ENCODE measurements at places on chromosomes 1 and 21.

GRCh38 chr1:27116697-27117096 is 38.2 kb downstream of the SLC9A1 start:
- DNase-seq = no peak

DNA sequence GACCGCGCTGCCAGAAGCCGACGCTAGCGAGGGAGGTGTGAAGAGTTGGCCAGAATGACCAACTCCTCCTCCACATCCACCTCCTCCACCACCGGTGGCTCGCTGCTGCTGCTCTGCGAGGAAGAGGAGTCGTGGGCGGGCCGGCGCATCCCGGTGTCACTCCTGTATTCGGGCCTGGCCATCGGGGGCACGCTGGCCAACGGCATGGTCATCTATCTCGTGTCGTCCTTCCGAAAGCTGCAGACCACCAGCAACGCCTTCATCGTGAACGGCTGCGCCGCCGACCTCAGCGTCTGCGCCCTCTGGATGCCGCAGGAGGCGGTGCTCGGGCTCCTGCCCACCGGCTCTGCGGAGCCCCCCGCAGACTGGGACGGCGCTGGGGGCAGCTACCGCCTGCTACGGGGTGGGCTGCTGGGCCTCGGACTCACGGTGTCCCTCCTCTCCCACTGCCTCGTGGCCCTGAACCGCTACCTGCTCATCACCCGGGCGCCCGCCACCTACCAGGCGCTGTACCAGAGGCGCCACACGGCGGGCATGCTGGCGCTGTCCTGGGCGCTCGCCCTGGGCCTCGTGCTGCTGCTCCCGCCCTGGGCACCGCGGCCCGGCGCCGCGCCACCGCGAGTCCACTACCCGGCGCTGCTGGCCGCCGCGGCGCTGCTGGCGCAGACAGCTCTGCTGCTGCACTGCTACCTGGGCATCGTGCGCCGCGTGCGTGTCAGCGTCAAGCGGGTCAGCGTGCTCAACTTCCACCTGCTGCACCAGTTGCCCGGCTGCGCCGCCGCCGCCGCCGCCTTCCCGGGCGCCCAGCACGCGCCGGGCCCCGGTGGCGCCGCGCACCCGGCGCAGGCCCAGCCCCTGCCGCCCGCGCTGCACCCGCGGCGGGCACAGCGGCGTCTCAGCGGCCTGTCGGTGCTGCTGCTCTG is 1.2 kb downstream of the GPR88 start:
- DNase-seq = no peak

DNA sequence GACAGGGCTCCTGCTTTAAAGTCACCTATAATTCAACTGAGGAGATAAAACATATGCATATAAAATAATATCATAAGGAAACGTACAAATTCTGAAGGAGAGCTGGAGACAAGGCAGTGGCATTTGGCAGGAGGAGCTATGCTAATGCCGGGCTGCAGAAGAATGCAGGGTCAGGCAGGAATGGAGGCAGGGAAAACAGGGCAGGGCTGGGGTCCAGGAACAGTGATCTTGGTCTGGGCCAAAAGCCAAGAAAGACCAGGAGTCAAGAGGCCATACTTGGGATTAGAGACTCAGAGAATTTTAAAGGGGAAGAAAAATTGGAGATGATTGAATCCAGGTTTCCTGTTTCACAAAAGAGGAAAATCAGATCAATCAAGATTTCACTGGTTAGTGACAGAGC is 20.0 kb upstream of the BRDT start:
- DNase-seq = no peak

DNA sequence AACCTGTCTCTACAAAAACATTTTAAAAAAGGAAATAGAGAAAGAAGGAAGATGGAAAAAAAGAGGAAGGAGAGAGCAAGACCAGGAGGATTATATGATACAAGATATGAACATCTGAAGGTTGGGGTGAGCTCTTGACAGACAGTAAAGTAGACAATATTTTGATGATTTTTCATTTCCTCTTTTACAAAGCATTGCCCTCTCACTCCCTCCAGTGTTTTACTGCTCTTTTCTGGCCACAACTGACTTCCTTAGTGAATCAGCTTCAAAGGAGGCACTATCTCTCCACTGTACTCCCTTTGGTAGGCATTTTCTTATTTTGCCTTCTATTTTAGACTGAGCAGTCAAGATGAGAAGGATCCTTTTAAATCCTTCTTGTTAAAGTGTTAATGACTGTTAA is 296.7 kb downstream of the KCTD3 start:
- no peak for DNase-seq

- DNase-seq = peak; percentile 33
Observed at GRCh38 chr1:99481391-99481996, 164.4 kb upstream of the PALMD start.

GRCh38 chr21:34364921-34365320 is 1.1 kb downstream of the KCNE2 start:
- DNase-seq = no peak

DNA sequence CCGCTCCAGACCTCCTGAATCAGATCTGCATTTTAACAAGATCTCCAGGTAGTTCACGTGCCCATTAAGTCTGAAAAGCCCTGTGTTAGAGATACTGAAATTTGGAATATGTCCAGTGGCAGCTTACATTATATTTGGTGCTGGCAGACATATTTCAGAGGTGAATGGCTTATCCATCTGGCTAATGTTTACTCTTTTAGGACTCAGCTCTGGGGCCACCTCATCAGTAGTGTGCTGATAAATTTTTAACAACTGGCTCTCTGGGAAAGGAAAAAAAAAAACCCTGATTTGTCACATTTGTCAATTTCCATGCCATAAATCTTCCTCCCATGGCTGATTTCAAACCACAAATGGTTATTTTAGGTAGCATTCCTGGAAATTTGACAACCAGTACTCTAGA is 25.3 kb upstream of the SYT6 start:
- no peak for DNase-seq

GRCh38 chr1:96036763-96037162 is 684.8 kb upstream of the PTBP2 start:
- no peak for DNase-seq

DNA sequence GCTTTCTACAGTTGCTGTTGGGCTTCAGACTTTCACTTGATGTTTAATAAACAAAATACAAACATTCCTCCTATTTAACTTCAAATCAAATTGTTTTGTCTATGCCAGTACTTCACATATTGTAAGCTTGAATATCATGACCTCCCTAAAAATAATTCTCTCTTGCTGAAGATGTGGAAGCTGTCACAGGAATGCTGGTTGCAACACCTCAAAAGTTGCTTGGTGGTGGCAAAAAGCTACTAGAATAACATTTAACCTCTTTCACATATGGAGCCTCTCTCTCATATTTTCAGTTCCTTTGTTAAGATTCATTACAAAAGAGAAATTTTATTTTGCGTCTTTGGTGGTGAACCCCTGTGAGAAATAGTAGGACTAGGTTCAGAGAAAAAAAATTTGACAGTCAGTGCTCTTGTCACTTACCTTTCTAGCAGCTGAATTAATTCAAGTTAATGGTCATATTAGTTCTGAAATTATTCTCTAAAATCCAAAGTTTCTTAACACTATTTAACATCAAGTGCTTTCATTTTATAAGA is 25.5 kb upstream of the F13B start:
- no peak for DNase-seq

GRCh38 chr1:70483342-70483741 is 72.3 kb downstream of the CTH start:
- DNase-seq = no peak

GRCh38 chr1:6825828-6826227 is 40.6 kb downstream of the CAMTA1 start:
- no peak for DNase-seq

DNA sequence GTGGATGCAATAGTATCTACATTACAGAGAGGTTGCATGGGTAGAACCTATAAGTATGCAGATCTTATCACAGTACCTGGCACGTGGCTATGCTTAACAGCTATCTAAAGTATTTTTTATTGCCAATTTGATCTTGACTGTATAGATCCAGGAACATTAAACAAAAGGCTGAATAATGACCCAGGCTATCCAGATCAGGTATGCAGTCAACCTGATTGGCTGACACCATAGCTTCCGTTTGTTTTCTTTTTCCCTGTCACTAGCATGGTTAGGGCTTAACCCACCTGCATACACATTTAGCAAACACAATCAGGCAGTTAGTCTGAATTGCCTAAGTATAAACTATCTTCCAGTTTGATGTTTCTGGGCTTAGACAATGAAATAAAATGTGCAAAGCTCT is 264.9 kb upstream of the PLXNA2 start:
- DNase-seq = no peak

- DNase-seq = no peak
Observed at GRCh38 chr1:79040424-79041082, 34.0 kb upstream of the ADGRL4 start.

DNA sequence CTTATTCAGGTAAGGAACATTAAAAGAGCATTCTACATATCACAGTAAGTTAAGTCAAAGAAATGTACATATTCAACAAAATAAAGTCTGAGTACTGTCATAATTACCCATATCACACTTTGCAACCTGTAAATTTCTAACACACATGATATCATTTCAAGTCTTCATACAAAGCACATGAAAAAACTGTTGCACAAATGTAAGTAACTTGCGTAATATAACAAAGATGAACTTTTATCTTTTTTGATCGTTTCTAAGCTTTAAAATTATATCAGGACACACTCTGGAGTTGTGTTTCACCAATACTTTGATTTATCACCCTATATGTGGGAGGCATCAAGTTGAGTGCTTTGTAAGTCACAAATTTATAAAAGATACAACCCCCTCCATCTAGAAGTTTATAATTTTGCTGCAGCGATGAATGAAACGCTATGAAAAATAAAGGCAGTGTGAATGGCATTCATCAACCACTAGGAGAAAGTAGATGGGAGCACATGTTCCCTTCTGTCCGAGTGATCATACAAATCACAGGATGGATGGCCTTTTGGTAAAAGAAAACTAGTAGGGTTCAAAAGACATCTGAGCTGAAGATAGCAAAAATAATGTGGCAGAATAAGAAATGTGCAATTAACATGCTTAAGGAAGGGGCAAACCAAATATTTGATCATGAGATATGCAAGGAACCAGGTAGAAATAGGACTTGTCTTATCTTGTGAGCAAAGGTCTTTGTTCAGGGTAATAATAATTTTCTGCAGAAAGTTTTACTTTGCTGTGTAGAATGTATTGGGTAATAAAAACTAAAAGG is 27.5 kb downstream of the NRIP1 start:
- DNase-seq = no peak

GRCh38 chr1:234169161-234169849 is 204.0 kb upstream of the COA6 start:
- no peak for DNase-seq

- DNase-seq = no peak
Observed at GRCh38 chr1:247386687-247387086, 29.3 kb upstream of the NLRP3 start.

DNA sequence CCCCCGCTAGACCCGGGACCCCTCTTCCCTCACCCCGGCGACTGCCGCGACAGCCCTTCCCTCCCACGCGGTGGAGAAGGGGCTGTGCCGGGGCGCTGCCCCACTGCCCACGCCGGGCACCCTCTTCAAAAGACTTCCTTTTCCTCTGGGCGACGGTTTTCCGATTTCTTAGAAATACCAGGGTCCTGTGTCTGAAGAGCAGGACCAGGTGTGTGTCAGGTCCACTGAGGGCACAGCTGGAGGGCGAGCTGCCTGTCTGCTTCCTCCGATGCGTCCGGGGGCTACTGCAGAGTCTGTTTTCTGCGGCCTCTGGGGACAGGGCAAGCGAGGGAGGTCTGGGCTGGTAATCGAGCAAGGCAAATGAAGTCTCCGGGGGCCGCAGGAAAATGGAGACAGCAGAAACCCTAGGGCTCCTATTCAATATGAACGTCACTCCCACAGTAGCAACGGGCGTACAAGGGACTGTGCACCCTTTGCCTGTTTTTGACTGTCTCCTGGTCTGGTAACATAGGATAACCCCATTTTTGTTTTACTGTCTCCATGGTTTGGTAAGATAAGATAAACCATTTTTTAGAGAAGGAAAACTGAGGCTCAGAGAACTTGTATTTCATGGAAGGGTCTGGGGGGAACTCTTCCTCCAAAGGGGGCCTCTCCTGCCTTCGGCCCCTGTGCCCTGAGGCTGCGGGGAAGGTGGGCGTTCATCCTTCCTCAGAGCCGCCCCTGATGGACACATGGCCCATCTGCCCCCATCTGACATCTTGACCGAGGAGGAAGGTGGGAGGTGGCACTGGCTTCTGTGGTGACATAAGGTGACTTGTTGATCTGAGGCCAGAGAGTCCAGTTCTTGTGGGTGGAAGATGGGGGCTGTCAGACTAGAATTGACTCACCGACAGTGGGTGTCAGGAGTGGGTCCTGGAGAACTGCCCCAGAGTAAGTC is 970 bp downstream of the TNFRSF1B start:
- DNase-seq = no peak

DNA sequence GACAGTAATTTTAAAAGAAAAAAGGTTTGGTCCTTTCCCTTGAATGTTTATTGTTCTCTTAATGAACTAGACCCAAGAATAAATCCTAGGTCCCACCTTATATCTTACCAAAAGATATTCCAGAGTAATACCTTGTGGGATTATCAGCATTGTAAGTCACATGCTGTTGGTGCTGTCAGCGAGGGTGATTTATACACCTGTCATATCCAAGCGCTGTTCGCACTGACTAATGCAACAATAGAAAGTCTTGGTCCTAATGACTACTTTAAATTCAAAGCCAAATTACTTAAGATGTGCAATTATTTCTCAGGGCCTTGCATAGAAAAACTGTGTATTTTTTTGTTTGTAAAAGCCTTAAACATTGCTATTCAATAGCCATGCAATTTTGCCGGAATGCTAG is 6.9 kb downstream of the GPR88 start:
- DNase-seq = no peak

- no peak for DNase-seq
Observed at GRCh38 chr21:26801498-26801897, 43.7 kb downstream of the ADAMTS1 start.

GRCh38 chr1:6028042-6028850 is 17.4 kb upstream of the KCNAB2 start:
- DNase-seq = no peak

DNA sequence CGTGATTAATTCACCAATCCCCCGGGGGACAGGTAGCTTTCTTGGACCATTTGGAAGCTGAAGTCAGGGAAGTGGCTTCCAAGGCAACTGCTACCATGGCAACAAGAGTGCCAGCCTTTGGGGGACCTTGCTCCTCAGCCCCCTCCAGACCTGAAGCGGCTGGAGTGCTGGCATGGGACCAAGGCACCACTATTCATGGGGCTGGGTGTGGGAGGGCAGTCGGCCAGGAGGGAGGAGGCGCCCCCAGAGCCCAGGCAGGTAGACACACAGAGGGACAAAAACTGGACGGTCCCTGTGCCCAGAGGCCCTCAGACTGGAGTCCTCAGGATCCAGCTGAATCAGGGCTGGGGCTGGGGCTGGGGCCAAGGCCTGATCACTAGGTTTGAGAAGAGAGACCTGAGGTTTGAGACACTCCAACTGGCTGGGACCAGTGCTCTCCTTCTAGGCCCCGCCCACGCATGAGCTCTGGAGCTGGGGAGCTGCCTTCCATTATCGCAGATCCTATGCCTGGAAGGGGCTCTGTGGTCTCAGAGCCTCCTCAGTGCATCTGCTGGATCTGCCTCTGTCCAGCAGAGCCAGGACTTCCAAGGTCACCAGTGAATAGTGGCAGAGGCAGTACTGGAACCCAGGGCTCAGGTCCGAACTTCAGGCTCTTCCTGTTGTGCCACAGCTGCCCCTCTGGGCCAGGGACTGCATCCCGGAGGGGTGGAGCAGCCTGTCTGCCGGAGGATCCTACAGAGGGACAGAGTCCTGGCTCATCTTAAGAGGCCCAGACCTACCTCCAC is 3.3 kb upstream of the KNCN start:
- DNase-seq = no peak

Measured in dorsolateral prefrontal cortex (tissue), 122 donors.